ENCODE measurements at places on chromosomes 7 and 10.
A peak's percentile ranks its signal among the peaks of the same experiment; 100 is the strongest.

GRCh38 chr10:99760321-99760720 is 22.1 kb upstream of the ABCC2 start:
- no peak for DNase-seq

DNA sequence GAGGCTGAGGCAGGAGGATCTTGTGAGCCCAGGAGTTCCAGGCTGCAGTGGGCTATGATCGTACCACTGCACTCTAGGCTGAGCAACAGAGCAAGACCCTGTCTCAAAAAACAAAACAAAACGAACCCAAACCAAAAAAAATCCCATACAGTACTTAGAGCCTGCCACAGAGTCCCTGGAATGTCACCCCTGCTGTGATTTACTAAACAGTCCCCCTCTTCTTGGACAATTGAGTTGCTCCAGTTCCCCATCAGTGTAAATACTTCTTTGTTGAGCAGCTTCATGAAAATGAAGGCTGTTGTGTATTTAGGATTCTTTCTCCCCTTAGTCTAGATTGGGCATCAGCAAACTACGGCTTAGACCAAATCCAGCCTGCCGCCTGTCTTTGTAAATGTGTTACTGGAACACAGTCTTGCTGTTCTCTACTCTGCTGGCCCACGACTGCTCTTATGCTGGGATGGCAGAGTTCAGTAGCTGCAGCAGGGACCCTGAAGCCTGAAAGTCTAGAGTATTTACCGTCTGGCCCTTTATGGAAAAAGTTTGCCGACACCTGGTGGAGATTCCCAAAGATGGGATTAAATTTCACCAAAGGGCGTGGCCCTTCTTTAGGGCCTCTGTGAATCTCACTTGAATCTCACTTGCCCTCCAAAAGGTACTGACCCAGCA is 57.8 kb downstream of the PALD1 start:
- DNase-seq = no peak

DNA sequence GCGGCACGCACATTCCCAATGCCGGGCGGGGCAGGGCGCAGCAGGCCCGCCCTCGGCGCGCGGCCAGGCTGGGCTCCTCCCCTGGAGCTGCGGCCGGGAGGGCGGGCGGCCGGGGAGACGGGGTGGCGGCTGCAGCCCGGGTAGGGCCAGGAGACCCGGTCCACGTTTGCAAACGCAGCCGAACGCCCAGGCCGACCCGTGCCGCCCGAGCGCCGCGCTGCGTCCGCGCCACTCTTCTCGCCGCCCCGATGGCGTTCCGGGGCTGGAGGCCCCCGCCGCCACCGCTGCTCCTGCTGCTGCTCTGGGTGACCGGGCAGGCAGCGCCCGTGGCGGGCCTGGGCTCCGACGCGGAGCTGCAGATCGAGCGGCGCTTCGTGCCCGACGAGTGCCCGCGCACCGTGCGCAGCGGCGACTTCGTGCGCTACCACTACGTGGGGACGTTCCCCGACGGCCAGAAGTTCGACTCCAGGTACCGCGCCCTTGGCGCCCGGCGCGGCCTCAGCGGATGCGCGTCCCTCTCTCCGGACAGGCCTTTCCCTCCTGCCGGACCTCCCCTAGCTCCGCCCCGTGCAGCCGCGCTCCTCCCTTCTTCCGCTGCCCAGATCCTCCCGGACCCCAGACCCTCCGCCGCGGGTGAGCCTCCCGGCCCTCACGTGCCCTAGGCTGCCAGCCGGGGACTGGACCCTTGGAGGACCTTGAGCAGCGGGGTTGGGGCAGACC is at the start of gene FKBP9:
Gene FKBP9, plus strand, starts transcription at position 115 of the 720 bp plus-strand sequence. Its CDS starts 134 bp downstream, at position 249.
- peak; percentile 88 for DNase-seq

DNA sequence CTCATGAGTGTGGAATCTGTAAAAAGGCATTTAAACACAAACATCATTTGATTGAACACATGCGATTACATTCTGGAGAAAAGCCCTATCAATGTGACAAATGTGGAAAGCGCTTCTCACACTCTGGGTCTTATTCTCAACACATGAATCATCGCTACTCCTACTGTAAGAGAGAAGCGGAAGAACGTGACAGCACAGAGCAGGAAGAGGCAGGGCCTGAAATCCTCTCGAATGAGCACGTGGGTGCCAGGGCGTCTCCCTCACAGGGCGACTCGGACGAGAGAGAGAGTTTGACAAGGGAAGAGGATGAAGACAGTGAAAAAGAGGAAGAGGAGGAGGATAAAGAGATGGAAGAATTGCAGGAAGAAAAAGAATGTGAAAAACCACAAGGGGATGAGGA is 207.7 kb downstream of the ZEB1 start:
- DNase-seq = no peak
